Right cardiac atrium (tissue), 5 donors: ENCODE measurements at places on chromosomes 3 and 15.
A peak's percentile ranks its signal among the peaks of the same experiment; 100 is the strongest.

DNA sequence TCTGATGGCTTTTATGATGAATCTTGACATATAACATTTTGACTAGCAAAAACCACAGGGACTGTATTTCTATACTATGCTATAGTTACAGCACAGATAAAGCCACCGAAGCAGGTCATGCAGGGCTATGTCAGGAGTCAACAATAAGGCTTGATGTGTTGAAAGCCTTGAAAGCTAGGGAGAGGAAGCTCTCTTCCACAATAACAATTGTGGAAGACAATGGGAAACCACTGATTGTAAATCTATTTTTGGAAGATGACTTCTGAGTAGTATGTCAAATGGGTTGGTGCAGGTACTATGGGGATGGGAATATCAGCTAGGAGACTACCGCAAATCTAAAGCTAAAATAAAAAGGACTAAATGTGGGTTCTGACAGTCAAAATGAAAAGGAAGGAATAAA lies 4.0 kb upstream of the AQR start:
- no peak for DNase-seq

GRCh38 chr15:96324192-96324895 lies 6.2 kb upstream of the NR2F2 start:
- peak; percentile 79 for DNase-seq

DNA sequence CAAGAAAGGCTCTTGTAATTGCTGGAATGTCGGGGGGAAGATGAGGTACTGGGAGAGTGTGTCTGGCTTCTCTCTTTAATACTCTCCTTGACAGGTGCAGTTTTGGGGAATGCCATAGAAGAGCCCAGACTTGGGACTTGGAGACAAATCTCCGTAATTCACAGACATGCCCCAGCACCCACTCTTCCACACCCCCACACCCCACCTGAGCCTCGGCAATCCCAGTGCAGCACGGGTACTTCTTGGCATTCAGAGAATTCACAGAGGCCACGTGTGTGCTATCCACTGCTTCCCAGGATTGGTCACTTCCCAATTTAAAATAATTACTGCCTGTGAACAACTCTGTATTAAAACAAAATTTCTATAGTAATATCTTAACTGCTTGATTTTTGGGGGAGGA lies 43.9 kb downstream of the TRIM71 start:
- no peak for DNase-seq

DNA sequence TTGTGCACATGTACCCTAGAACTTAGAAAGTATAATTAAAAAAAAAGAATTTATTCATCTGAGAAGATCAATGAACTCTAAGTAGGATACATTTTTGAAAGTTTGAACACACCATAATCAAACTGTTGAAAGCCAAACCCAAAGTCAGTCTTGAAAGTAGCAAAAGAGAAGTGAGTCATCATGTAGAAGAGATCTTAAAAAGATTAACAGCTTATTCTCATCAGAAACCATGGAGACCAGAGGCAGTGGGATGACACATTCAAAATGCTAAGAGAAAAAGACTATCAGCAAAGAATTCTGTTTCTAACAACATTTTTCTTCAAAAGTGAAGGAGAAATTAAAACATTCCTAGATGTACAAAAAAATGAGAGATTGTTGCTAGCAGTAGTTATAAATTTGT lies 60.7 kb downstream of the TIMP4 start:
- DNase-seq: no peak

DNA sequence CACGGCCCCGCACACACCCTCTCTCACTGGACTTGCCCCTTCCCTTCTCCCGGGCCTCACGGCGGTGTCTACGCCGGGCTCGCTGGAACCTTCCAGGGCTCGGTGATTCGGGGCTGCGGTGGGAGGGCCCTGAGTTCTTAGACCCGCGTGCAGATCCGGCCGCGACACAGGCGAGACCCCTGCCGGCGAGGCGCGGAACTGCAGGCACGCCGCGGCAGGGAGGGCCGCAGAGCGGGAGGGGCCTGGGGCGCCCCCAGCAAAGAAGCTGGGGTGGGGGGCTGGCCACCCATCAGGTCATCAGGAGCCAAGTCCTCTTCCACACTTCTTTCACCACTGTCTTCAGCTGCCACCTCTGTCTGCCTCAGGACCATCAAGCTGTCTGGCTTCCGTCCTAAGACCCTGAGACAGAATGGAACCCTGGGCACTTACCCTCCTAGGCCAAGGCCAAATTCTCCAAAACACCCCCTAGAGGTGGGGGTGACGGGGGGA lies 164.5 kb downstream of the XXYLT1 start:
- peak; percentile 70 for DNase-seq

DNA sequence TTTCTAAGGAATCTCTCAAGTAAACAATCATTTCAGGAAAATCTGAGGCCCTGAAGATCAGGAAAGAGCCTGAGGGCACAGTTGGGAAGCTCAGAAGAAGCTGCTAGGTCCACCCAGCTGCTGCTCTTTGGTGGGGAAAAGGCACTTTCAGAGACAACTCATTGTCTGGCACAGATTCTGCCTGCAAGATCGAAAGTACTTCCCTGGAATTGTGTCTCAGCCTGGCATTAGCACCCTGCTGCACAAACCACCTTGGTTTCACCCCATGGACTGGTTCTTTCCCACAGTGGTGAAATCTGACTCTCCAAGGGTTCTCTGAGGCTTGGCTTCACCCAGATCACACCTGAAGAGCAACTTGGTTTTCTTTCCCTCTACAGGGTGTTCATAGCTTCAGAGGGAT lies 18.7 kb downstream of the THRB start:
- DNase-seq: no peak

DNA sequence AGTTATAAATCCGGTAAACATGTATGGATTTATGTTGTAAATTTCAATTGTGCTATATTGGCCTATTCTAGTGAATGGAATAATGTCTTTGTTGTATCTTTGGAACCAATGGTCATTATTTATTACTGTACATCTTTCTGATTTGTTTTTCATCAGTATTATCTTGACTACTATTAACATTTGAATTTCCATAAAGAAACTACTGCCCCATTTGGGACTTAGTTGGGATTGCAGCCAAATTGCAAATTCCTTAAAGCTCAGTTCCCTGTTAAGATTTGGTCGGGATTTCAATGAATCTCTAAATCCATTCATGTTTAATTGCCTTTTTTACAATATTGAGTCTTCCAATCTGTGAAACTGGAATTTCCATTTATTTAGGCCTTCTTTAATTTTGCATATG lies 822.4 kb upstream of the CADM2 start:
- no peak for DNase-seq

- DNase-seq: no peak
Observed at GRCh38 chr3:44833394-44833793, 28.3 kb upstream of the TMEM42 start.

GRCh38 chr3:194671511-194671899 lies 486 bp downstream of the LSG1 start:
- no peak for DNase-seq

DNA sequence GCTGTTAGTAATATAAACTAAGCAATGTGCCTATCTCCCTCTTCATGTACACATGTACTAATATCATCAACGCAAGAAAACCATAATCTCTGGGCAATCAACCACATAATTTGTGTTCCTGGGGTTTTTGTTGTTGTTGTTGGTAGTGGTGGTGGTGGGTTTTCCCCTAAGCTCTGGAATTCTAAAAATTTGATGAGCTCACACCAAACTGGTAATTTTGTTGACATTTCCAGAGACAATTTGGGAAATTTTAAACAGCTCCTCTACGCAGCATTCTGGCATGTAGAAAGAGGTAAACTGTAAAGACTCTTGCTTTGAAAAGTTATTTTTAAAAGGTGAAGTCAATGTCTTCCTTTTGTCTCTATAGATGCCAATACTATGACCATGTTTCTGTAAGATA lies 126.7 kb downstream of the IGSF11 start:
- DNase-seq: no peak

GRCh38 chr3:151276687-151277042 lies 1.7 kb downstream of the P2RY14 start:
- no peak for DNase-seq

DNA sequence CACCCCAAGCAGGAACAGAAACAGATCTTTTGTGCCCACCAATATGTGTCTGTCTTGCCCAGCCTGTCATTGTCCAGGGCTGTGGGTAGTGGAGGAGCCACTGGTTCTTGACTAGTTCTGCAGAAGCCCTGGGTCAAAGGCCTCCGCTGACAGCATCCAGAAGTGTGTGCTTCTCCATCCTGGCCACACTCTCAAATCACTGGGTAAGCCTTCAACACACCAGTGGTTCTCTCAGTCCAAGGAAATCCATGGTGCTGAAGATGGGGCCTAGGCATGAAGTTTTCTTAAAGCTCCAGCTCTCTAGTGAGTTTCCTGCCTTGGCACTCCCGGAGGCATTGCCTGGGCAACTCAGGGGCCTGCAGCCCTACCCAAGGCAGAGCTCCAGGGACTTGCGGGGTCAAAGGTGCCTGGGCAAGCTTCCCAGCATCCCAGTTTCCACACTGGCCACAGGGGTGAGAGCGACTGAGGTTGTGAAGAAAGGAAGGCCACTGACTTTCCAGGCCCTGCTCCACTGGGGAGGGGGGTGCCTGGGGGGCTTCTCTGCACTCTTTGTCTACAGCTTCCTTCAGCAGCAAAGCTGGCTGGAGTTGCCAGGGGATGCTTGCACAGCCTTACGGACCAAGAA lies 37.9 kb upstream of the RPL32 start:
- no peak for DNase-seq

GRCh38 chr15:100703032-100703578 lies 100.7 kb downstream of the ASB7 start:
- no peak for DNase-seq

DNA sequence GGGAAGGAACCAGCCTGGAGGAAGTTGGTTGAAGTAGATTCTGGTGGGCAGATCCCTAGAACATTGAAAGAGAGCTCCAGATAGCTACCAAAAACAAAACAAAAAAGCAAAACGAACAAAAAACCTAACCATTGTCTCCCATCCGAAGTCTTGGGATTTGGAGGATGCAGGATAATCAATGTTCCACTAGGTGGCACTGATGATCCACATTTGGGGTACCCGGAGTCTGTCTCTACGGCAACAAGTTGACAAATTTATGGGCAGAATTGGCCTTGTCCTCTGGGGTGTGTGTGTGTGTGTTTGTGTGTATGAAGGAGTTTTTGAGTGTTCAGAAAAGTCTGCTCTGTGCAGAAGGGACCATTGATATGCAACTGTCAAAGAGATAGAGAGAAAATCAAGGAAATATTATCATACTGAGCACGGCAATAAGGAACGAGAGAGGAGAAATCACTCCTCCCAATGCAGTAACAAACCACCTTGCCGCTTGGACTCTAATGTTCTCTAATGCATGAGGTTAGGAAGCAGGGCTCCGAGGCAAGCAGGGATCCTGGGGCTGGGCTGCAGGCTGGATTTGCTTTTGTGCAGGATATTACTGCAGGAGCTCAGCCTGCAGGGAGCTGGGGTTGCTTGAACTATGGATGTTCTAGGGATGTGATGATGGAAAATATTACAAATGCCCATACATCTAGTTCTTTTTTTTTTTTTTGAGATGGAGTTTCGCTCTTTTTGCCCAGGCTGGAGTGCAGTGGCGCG lies 59.8 kb upstream of the KLHL25 start:
- no peak for DNase-seq

DNA sequence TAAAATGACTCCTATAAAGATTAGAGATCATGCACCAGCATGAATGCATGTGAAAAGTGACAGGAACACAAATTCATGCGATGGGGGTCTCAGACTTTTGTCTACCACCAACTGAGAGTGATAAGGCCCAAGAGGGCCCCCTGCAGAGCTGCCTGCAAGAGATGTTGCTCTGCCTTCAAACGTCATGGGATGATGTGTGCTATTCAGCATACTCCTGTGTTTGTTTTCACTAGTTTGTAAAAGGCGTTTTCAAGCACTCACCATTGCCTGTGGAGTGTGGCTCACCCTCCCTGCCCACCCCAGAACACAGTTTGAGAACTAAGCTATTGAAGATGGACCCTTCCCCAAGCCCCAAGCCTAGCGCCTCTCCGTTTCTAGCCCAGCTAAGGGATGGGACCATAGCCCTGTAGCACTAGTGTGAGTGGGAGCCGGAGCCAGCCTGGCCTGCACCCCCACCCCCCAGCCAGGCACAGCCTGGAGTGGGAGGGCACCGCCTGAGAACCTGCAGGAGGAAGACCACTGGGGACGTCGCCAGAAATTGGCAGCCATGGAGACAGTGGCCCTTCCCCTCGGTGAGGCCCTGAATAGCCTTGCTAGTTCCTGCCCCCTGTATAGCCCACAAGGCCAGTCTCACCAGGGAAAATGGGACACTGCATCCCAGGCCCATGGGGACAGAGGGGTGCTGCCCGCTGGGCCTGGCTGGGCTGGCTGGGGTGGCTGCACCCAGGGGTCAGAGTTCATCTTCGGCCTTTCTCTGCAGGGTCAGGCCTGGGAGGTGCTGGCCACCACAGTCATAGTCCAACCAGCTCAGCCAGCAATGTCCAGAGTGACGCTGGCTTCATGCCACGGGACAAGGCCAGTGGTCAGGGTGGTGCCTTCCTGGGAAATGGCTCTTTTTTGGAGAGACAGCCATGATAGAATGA lies 22.6 kb upstream of the KLF13 start:
- no peak for DNase-seq

DNA sequence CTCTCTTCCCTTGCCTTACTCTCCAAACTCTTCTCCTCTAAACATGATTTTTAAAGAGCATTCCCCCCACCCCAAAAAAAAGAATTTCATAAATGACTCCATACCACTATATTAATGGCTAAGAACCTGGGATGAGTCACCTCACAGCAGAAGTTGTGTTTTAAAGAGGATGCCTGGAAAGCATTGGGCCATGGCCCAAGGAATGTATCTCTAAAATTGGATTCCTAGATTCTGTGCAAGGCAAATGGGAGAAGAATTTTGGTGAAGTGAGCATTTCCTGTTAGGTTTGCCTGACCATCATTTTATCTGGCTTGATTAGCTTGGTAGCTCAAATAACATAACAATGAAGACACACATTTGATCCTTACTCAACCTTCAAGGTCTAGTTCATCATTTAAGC lies 251.4 kb downstream of the NR1D2 start:
- no peak for DNase-seq

DNA sequence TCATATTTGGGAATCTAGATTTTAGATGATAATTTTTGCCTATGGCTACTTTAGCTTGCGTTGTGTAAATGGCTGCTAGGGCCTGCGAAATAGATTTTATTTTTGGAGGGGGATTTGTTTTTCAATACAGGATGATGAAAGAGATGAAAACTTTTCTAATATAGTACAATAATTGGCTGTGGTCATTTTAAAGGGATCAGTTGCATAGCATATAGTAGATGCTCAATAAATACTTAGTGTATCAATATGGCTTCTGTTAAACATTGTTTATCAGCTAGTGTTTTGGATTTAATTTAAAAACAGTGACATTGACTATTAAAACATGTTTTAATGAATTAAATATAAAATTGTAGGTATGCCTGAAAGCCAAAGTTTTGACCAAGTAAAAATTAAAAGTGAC lies 6.9 kb upstream of the CHD2 start:
- no peak for DNase-seq

GRCh38 chr3:18424213-18424728 lies 868 bp downstream of the SATB1 start:
- no peak for DNase-seq

DNA sequence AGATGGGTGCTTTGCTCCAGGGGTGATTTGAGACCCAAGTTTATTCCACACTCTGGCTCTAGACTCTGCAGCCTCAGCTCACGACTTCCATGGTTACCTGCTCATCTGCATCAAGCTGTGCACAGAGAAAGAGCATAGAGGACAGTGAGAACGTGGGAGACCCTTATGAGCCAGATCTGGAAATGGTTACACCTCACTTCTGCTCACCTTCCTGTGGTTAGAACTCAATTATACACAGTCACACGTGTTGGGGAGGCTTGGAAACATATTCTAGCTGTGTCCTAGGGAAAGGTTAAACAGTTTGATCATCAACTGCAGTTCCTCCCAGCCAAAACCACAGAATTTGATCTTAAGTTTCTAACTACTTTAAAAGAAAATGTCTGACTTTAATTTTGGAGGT lies 1.8 kb downstream of the FETUB start:
- DNase-seq: no peak
